NCI-H345 (cell line): ENCODE measurements at places on chromosomes 1 and 21.

GRCh38 chr1:234866007-234866866, 256.3 kb upstream of the IRF2BP2 start:
- no peak for DNase-seq

GRCh38 chr1:111148376-111148881, 8.4 kb downstream of the CEPT1 start:
- no peak for DNase-seq

GRCh38 chr1:12658531-12659453, 14.9 kb downstream of the AADACL4 start:
- DNase-seq, result peak; percentile 87

DNA sequence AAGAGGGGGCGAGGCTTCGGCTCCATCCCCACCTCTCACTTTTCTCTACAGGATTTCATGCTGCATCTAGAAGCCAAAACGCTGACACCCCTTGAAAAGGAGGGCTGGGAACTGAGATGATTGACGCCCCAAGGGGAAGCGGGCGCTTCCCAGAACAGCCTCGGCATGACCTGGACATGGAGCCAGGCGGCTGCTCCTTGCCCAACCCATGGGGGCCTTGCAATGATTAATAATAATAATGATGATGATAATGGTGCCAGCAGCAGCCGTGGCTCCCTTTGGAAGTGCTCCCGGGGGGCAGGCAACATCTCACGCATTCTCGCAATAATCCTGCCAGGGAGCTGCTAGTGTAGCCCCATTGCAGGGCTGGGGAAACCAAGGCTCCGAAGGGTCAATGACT, 78.2 kb downstream of the RAP1GAP start:
- DNase-seq, result no peak

- DNase-seq, result no peak
Observed at GRCh38 chr1:89724369-89725010, 91.6 kb downstream of the LRRC8C start.

DNA sequence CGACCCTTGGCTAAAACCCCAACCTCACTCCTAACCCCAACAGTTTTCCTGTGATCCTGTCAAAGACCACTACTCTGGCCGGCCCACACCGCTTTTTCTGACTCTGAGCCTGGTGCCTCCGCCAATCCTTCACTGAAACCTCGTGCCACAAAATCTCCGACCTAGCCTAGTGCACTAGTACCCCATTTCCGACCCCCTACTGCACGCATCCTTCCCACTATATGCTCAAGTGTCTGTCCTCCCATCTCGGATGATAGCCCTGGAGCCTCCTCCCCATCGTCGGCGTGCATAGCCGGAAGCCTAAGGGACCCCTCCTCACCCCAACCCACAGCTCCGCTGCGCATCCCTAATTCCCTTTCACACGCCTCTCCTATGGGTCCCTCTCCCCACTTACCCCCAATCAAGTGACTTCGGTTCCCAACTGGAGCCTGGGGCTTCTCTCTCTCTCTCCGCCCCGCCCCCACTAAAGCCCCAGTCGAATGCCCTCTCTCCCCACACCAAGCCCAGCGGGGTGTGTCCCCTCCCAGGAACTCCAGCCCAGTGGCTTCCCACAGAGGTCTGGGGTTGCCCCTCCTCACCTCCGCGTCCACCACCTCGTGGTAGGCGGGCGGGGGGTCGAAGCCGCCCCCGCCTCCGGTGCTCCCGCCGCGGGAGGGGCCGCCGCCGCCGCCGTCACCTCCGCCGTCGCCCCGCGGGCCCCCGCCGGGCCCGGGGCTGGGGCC, 791 bp downstream of the USP24 start:
- DNase-seq, result peak; percentile 45

DNA sequence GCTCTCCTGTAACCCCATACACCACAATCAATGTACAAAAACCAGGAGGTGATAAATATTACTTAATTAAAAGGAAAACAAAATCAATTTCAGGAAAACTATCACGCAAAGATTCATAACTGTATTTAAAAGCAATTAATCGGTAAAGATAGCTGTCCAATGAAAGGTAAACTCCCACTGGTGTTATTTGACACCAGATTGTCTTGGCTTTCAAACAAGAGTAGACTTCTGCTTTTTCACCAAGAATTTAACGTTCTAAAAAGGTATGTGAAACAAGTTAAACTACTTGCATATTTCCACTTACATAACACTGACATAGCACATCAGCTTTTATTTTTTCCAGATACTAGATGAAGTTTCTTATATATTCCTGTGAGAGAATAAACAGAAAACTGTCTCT, 3.5 kb downstream of the PLPP3 start:
- no peak for DNase-seq

- DNase-seq, result no peak
Observed at GRCh38 chr1:160296036-160296435, 11.1 kb upstream of the PEX19 start.
